ENCODE measurements at places on chromosomes 2 and 18.

DNA sequence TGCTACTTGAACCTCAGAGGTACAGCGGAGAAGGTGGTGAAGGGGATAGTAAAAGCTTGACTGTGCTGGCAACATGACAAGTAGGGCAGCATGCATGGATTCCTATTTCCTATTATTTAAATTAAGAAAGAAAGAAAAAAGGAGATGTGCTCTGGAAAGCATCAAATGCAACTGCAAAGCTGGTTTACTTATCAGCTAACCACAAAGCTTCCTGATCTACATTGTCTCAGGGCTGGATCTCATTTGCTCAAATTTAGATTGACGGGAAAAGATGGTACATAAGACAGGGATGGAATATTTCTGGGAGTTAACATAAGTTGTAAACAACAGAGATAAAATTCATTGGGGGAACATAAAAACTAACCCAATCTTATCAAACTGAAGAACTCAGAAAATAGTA lies 178.0 kb downstream of the RIT2 start:
- DNase-seq, result no peak

- DNase-seq, result no peak
Measured at GRCh38 chr2:56739413-56739812, 555.6 kb downstream of the CCDC85A start.

- DNase-seq, result no peak
Measured at GRCh38 chr18:79965119-79965902, 868 bp downstream of the HSBP1L1 start.

GRCh38 chr2:182610231-182610630 lies 105.8 kb upstream of the DNAJC10 start:
- no peak for DNase-seq

GRCh38 chr2:1767939-1768691 lies 23.8 kb upstream of the PXDN start:
- no peak for DNase-seq

GRCh38 chr2:215529271-215529670 lies 93.4 kb upstream of the FN1 start:
- no peak for DNase-seq
